CD4-positive, alpha-beta T cell treated with Interleukin-6 for 4 hours (primary cell): ENCODE measurements at places on chromosomes 11 and 22.
A peak's percentile ranks its signal among the peaks of the same experiment; 100 is the strongest.

DNA sequence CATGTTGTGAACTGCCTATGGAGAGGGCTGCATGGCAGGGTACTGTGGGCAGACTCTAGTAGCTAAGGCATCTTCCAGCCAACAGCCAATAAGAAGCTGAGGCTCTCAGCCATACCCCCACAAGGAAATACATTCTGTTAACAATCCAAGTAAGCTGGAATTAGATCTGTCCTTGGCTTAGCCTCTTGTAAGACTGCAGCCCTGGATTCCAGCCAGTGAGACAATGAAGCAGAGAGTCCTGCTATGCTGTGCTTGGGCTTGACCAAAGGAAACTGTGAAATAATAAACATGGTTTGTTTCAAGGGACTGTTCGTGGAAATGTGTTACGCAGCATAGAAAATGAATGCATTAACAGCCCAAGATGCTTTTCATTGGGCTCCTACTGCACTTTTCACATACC is 1097.4 kb upstream of the CCDC90B start:
- DNase-seq = no peak

- no peak for DNase-seq
These were observed 30.6 kb downstream of the ACER3 start for GRCh38 chr11:76891285-76891684.

DNA sequence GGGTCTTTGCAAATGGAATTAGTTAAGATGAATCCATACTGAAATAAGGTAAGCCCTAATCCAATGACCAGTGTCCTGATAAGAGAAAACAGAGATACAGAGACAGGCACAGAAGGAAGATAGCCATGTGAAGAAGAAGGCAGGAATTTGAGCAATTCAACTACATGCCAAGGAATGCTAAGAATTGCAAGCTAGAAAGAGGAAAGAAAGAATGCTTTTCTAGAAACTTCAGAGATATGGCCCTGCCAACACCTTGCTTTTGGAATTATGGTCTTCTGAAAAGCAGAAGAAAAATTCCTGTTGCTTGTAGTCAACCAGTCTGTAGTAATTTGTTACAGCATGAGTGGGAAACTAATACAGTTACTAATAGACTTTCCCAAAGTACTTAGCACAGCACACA is 111.3 kb downstream of the SLC17A6 start:
- DNase-seq = no peak

DNA sequence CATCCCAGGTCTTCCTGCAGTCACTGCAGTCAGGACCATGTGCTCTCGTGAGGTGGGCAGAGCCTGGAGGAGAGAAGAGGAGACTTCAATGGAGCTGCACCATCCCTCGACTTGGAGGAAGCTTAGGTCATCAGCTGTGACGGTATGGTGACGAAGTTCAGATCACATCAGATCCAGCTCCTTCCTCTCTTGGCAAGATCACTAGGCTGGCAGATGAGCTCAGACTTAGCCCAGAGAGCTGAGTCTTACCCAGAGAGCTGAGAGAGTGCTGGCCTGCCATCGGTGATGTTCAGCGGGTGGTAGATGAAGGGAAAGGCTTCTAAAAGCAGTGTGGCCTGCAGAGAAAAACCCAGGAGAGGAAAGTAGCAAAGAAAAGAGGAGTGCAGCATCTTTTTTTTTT is 1.8 kb upstream of the SLC15A3 start:
- no peak for DNase-seq

DNA sequence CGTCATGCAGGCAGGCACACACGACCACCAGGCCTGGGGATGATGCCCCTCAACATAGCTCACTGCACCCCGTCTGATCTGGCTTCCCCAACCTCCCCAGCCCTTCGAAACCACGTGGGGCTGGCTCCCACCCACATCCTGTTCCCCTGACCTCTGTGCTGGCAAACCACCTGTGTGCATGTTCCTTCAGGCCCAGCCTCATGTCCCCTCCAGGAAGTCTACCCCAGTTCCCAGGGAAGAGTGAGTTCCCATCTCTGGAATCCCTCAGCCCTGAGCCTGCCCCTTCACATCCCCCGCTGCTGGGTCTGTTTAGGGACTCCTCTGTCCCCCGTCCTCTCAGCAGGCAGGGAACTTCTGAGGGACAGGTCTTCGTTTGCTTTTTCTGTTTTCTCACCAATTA is 7.1 kb downstream of the SLC7A4 start:
- DNase-seq = peak; percentile 40

- DNase-seq = no peak
These were observed 85.7 kb downstream of the SNX19 start for GRCh38 chr11:130830566-130830965.

- DNase-seq = no peak
These were observed 38.9 kb downstream of the OR10A6 start for GRCh38 chr11:7892059-7892699.

DNA sequence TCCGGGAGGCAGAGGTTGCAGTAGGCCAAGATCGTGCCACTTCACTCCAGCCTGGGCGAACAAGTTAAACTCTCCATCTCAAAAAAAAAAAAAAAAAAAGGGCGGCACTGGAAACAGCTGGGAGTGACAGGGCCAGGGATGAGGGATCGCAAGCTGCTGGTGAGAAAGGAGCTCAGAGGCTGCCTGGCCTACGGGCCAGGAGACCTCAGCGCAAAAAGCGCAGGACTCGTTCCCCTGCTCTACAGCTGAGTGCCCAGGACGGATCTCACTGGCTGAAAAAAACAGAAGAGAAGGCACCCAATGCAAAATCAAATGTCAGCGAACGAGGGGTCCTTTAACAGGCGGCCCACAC is 650 bp upstream of the NUP50 start:
- no peak for DNase-seq
